ENCODE measurements at places on chromosomes 6 and 20.
A peak's percentile ranks its signal among the peaks of the same experiment; 100 is the strongest.

- DNase-seq = no peak
Observed at GRCh38 chr6:113980937-113981554, 10.1 kb upstream of the HDAC2 start.

DNA sequence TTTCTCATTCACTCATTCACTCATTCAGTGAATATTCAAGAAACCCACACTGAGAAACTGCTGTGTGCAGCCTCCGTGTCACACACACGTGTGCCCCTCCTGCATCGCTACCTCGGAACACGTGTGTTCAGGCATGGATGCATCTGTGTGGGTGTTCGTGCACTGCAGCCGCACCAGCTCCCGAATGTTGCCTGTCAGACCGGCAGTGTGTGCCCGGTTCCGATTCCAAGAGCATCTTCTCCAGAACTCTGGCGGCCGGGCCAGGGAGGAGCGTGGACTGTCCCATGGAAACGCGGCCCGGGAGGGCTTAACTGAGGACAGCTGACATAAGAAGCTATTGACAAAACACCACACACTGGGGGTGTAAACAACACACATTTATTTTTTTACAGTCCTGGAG, 216.0 kb downstream of the DLL1 start:
- DNase-seq = peak; percentile 3

DNA sequence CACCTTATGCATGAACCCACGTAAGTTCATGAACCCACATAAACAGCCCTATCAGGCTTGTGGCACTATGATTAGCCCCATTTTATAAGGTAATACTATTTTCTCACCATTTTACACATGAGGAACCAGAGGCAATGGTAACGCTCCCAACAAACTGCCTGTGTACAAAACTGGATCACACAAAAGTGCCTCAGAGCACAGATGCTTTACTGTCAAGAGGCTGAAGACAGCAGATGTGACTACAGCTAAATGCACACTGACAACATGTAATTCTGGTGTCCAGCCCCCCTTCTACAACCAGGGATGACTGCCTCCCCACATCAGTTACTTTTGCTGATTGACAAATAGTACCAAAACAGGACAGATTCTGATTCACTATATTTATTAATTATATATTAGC, 69.6 kb downstream of the GMDS start:
- DNase-seq = no peak

DNA sequence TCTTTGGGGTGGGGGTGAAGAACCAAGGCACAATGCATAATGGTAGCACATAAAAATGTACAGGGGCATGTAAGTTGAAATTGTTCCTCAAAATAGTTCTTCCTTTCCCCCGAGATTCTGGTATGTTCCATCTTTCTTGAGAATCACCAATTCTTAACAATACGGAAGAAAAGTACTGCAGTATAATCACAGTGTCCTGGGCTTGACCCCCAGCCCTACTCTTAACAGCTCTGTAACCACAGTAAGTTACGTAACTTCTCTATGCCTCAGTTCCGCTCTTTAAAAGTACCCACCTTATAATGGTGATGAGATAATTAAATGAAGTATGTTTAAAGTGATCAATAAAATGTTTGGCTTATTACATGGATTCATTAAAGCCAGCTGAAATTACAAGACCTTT, 104.5 kb downstream of the SMLR1 start:
- no peak for DNase-seq

- no peak for DNase-seq
Observed at GRCh38 chr20:43925801-43926200, 11.1 kb downstream of the TOX2 start.

- no peak for DNase-seq
Observed at GRCh38 chr6:14664112-14664601, 546.6 kb downstream of the CD83 start.

GRCh38 chr6:148509800-148510581, 167.4 kb downstream of the SASH1 start:
- peak; percentile 66 for DNase-seq

- peak; percentile 33 for DNase-seq
Observed at GRCh38 chr20:53032478-53032932, 60.3 kb downstream of the TSHZ2 start.

DNA sequence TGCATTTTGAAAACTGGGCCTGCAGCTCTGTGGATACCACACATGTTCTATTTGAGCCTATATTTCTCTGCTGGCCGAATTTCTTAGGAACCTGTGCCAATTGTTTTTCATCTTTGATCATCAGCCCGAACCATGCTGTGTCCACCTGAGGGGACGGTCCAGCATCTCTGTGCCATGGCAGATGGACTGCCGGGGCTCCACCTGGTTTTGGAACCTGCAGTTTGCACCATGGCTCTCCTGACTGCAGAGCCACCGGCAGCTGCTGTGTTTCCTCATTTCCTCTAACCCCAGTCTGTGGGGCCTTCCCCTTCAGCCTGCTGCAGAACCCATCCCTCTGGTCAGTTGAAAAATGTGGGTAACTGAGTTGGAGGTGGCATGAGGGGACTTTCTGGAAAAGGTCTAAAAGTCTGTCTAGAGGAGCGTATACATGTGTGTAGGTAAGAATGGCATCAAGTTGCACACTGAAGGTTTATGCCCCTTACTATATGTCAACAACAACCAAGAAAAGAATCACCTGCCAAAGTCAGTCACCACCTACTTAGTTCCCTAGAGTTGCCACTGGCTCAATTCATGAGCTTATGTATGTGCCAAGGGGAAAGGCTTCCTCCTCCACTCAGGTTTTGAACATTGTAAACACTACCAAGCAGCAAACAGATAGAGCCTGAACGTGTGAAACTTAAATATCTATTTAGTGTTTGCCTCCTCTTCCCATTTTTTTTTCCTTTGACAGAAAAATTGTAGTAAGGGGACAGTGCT, 548.2 kb downstream of the PRKN start:
- DNase-seq = no peak

DNA sequence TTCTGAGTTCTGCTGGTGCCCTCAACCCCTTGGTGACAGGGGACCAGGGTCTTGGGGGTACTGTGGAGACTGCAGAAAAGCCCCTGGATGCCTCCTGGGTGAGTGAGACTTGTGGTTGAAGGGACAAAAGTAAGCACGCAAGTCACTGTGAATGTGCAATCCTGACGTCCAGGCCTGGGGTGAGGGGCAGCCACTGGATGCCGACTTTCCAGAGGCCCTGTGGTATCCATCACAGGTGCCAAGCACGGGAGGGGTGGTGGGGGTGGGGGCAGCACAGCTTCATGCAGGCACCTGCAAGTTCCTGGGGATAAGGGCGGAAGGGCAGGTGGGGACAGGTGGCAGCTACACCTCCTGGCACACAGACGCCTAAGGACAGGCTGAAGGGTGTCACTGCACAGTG, 20.1 kb upstream of the UBE2V1 start:
- DNase-seq = no peak

- no peak for DNase-seq
Observed at GRCh38 chr6:106538145-106538544, 91.2 kb downstream of the RTN4IP1 start.

DNA sequence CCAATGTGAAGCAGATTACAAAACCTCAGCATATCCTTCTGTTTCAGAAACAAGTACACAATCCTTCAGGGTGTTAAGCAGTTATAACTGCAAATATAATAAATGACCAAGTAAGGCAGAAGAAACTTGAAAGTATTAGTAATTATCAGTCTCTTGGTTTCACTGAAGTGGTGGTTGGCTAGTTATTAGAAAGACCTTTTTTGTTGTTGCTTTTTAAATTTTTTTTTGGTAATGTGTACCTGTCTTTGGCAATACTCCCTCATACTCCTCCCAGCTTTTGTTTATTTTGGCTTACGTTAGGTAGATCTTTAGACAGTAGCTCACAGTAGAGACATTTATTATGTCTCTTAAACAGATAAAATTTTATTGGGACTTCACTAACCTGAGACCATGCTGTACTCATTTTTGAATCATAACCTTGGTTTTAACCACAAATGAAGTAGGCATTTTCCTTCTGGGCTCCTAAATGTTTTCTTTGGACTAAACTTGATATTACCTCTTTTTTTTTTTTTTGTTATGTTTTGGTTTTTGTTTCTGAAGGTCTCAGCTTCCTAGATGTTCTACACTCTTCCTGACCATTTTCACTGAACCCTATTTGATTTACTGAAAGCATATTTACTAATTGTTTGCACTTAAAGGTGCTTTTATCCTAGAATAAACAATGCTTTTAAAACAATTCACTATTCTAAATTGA, 6.4 kb downstream of the CD2AP start:
- no peak for DNase-seq

DNA sequence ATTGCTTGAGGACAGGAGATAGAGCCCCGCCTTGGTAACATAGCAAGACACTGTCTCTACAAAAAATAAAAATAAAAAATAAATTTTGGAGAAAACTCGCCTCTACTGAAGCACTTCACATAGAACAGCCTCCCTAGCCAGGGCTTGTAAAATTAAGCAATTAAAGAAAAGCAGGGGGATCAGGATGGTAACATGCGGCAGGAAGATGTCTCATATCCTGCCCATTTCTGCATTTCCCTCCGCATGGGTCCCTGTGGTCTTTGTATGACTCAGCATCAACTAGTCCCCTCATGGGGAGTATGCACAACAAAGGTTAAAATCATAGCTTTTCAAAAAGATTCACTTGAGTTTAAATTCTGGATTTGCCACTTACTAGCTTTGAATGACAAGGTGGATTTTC, 379.0 kb downstream of the EPHA7 start:
- no peak for DNase-seq
